ENCODE measurements at places on chromosomes 1 and 21.
A peak's percentile ranks its signal among the peaks of the same experiment; 100 is the strongest.

DNA sequence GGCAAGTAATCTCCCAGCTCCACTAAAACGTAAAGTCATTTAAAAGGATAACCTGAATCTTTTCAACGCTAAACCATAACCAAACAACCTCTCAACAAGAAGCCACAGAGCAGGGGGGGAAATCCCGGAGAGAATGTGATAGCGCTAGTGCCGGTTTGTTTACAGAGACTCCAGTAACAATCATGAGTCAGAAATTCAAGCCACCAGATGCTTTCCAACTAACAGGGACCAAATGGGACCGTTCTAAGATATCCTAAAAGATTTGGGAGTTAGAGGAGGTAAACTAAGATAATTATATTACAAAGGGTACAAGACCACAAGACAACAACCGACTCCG, 825 bp downstream of the DCAF8 start:
- DNase-seq = no peak

GRCh38 chr1:116201911-116202310, 90.7 kb downstream of the MAB21L3 start:
- DNase-seq = no peak

- DNase-seq = no peak
Measured at GRCh38 chr1:117014209-117014608, 12.6 kb downstream of the CD101 start.

- DNase-seq = no peak
Measured at GRCh38 chr1:179053486-179053885, 27.8 kb downstream of the FAM20B start.

GRCh38 chr1:205171369-205171768, 40.1 kb downstream of the DSTYK start:
- DNase-seq = no peak

DNA sequence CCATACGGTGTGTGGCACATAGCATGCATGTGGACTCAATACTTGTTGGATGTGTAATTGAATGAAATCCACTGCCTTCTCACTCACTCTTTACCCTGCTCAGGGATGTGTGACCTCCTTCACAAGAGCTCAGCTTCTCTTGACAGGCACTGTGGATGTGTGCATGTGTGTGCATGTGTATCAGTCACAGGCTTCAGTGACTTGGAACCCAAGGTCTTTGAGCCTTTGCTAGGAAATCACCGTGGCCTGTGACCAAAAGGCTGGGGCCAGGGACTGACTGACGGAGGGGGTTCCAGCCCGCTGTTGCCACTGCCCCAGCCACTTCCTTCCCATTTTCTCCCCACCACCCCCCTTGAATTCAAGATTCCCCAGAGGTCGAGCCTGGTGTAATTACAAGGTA, 144.4 kb upstream of the POU3F1 start:
- DNase-seq = no peak

GRCh38 chr1:39391691-39392679, 99.5 kb upstream of the BMP8A start:
- DNase-seq = no peak

DNA sequence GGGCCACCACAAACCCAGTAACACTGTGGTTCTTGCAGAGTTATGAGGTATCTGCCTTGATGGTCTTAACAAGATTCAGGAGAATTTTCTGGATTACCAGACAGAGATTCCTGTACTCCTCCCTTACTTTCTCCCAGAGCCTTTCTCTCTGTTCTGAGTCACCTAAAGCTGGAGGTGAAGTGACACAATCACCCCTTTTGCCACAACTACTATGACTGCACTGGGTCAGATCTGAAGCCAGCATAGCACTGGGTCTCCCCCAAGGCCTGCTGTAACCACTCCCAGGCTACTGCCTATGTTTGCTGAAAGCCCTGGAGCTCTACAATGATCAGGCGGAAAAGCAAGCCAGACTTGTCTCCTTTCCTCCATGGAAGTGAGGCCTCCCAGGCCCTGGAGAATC, 156.7 kb upstream of the NEGR1 start:
- no peak for DNase-seq

DNA sequence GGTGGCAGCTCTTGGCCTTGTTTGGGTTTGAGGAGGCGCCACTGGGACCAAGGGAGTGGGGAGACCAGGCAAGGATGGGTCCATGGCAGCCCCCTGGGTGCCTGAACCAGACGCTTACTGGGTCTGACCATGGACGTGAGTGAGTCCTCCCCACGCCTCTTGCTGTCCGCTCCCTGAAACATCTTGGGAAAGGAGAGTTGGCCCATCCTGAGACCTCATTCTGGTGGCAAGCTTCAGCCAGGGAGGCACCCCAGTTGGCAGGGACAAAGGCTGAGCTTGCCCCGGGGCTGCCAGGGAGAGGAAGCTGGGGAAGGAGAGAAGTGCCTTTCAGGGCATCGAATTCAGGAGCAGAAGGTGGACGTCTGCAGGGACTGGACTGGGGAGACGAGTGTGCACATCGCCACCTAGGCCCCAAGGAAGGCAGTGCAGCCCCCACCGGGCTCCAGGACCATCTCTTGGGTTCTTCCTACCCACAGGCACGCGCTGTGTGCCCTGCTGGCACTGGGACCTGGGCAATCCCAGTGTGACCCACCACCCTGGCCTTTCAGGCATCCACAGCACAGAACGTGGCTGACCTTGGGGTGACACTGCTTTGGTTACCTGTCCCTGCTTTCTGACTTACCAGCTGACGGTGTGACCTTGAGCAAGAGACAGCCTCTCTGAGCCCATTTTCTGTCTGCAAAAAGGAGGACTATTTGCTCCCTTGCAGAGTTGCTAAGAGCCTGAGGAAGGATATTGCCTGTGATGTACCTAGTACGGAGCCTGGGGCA, 132.9 kb upstream of the WNT4 start:
- DNase-seq = no peak

DNA sequence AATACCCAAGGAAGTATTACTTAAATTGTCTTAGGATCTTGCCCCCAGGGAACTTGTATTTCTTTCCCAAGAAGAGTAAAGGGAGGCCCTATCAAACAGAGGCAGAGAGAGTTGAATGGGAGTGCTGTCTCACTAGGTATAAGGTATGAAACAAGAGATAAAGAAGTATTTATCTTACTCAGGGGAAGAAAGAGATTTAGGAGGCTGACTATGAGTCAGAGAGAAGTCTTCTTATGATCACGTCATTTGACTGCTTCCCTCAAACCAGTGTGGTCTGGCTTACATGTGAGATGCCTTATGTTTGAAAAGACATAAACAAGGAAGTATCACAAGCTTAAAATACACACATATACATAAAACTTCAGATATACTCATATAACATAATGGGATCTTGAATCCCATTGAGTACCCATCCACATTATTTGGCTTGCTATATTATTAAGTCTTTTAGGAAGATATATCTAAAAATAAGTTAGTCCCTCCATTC, 29.6 kb downstream of the DUSP10 start:
- no peak for DNase-seq

DNA sequence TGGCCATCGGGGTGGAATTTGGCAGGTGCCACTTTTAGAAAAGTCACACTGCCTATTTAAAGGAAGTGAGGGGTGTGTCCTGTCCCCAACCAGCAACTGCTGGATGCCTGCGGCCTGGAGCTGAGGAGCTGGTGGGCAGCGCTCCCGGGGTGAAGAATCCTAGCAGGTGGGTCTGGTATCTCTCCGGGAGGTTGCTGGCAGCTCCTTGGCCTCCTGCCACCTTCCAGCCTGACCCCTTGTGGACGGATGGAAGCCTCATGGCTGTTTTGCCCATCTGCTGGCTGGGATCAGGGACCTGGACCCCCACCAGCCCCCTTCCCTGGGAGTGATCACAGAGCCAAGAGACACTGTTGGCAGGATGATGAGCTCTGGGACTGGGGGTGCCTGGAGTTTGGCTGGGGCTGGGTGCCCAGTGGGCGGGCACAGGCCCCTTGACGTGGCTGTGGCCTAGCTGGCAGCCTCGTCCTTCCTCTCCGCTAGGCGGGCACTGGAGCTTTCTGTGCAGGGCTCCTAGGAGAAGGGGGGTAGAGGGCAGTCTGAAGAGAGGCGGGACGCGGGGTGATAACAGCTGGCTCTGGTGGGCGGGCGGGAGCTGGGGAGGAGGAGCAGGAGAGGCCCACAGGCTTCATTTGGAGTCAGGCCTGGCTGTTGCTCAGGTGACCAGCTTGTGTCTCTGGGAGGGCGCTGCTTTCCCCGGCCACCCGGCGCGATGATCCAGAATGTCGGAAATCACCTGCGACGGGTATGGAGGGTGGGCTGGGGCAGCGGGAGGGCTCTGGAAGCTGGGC, at the start of gene ACOT11:
TSS of gene ACOT11 (plus strand) at position 628 of the 788 bp plus-strand sequence. CDS start at position 710, 82 bp downstream.
- peak; percentile 63 for DNase-seq

GRCh38 chr1:165641231-165641987, 10.4 kb downstream of the MGST3 start:
- no peak for DNase-seq

- no peak for DNase-seq
Measured at GRCh38 chr1:53367503-53368313, 39.8 kb upstream of the LRP8 start.

DNA sequence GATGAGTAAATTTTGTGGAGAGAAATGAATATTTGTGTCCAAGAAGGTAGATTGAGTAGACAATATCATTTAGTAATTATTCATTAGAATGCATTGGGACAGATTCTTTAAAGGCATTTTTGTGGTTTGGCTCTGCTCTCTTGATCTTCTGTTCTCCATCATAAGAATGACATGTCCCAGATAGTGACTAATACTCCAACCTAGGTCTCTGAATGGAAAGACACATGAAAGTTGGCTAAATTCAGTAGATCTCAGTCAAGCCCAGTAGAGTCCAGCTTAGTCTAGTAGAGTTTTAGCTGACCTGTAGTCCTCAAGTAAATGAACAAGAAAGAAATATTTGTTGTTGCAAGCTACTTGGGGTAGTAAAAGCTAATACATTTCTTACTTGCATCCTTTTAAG, 61.8 kb upstream of the DNAH14 start:
- DNase-seq = no peak

DNA sequence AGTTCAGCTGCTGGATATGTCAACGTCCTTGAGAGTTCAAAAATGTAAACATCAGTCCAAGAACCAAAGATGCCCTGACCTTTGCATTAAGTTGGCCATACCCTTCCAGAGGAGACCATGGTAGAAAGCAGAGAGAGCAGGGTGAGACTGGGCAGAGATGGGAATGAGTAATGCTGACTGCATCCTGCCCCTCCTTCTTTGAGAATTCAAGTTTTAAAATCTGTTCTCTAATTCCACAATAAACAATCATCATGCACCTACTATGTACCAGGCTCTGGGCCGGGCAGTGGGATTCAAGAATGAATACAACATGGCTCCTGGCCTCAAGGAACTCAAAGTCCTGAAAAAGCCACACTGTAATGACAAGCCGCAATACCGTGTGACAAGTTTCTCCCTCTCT, 3.9 kb upstream of the HAO2 start:
- no peak for DNase-seq

DNA sequence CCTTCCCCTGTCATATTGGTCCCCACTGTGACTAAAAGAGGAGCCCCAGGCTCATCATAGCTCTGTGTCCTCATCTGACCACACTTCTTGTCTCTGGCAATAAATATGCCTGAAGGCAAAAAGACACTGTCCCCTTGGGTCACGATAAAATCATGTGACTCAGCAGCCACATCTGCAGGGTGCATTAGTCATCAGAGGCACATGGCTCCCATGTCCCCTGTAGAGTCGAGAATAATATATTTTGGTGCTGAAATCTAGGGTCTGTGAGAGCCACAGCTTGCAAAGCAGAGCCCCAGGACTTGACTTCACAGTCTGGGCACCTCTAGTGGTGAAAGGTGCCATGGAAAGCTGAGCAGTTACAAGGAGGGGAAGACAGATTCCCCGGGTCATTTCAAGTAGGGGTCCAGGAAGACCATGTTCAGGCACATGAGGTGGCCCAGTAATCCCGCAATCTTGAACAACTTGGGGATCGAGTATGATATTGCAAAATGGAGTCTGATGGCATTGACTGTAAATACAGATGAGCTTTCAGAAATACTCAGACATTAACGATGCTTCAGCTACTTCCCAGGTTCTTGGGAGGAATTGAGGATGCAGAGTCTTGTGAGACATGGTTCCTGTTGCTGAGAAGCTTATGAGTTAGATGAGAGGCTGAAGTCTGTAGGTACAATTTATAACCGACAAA, 68.6 kb downstream of the SLC35F3 start:
- no peak for DNase-seq

- no peak for DNase-seq
Measured at GRCh38 chr1:156662005-156662799, 15.0 kb downstream of the NES start.

- no peak for DNase-seq
Measured at GRCh38 chr1:77991638-77992037, 12.8 kb upstream of the FUBP1 start.

DNA sequence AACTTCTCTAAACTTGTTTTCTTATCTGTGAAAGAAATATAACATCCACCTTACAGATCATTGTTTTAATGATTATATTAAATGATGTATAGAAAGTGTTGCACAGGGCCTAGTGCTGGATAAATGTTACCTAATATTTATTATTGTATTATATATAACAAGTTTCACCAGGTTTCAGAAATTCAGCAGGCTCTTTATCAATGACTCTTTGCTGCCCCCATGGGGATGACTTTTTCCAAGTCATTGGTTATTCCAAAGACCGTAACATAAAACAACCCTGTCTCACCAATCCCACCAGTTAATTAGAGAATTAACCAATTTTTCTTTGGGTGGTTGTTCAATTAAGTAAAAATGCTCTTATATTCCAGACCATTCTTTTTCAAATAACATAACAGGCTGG, 7.3 kb upstream of the DEDD start:
- DNase-seq = no peak

GRCh38 chr1:94899756-94900155, 27.2 kb downstream of the CNN3 start:
- DNase-seq = no peak

DNA sequence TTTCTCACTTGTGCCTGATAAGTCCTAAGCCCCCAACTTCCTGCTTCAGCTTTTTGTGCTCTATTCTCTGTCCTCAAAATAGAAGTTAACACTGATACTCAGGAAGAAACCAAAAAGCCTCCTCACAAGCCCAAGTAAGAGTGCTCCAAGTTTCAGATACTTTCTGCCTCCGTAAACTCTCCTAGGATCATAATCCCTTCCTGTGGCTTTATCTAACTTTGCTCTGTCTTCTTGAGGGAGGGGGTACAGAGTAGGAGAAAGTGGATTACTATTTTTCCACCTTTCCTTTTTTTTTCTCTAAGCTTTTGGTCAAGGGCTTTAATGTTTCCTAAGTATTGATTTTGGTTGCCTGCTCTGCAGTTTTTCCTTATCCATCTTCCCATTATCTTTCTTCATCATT, 54.6 kb downstream of the DPH5 start:
- DNase-seq = no peak

GRCh38 chr1:106817575-106817974, 238.9 kb upstream of the PRMT6 start:
- DNase-seq = no peak

DNA sequence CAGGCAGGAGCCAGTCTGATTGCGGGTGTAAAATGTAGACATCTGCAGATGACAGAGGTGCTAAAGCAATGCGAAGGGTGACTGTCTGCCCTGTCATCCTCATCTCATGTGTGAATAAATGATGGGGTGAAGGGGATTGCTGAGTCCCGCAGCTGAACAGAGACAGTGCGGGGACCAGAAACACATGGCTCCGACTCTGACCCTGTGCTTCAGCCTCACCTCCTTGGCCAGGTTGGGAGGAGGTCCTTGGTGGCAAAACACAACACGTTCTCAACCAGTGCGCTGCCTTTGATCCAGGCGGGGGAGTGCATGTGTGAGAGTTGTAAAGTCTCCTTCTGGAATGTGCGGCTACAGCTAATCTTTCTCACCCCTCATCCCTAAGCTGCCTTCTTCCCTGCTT, 32.0 kb upstream of the TTC22 start:
- DNase-seq = no peak

- DNase-seq = no peak
Measured at GRCh38 chr1:67484492-67484891, 54.3 kb upstream of the SERBP1 start.

Measured in thoracic aorta (tissue), 2 donors.